ENCODE measurements at places on chromosomes 4 and X.
A peak's percentile ranks its signal among the peaks of the same experiment; 100 is the strongest.

- DNase-seq, result no peak
Measured at GRCh38 chr4:149708513-149709130, 107.0 kb downstream of the IQCM start.

- DNase-seq, result peak; percentile 95
Measured at GRCh38 chr4:5710961-5711478, at the start of gene EVC. TSS of gene EVC (plus strand) at chr4:5711201. CDS start at chr4:5711381, 180 bp downstream.

- no peak for DNase-seq
Measured at GRCh38 chr4:180219080-180219479, 2024.1 kb upstream of the TENM3 start.

DNA sequence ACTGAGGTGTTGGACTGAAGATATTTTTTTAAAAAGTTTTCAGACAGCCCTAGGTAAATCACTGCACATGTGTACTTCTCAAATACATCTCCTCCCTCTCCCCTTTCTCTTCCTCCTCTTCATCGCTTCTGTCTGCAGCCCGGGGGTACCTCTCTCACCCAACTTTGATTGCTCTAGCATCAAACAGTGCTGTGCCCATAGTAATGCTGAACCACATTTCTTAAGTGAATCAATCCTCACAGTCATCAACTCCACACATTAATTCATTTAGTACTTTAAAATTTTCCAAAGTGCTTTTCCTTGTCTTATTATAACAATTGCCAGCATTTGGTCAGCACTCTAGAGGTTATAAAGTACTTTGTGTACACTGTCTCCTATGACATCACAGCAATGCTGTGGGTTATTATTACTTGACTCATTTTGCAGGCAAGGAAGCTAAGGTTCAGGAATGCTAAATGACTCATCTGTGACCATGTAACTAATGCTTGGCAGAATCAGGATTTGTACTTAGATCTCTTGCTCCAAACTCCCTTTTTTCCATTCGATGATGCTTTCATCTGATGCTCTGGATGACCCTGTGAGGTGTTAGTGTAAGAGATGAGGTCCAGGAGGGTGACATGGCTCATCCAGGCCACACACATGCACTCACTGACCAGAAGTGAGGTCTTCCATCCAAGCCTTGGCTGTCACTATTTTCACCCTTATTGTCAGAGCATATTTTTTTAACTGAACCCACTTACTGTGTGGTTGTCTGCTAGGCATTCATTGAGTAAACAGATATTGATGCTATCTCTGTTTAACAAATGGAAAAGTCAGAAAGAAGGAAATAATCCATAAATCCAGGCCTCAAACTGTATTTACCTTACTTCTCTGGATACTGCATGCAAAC lies 58.8 kb downstream of the RHOH start:
- no peak for DNase-seq

DNA sequence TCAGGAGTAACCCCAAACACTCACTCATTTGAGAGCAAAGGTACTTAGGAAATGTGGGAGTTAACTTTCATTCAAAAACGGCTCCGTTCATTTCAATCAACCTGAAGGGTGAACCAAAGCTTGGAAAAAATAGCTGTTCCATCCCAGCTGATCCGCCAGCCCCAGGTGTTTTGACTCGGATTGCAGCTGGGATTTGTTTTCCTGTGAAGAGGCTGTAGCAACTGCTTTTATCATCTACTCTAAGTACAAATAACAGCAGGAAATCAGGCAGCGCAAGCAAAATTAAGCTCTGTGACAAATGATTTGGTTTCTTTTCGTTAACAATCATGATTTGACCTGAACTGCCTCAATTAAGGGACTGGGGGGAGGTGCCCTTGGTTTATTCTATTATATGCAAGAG lies 154.7 kb downstream of the BEND2 start:
- no peak for DNase-seq

DNA sequence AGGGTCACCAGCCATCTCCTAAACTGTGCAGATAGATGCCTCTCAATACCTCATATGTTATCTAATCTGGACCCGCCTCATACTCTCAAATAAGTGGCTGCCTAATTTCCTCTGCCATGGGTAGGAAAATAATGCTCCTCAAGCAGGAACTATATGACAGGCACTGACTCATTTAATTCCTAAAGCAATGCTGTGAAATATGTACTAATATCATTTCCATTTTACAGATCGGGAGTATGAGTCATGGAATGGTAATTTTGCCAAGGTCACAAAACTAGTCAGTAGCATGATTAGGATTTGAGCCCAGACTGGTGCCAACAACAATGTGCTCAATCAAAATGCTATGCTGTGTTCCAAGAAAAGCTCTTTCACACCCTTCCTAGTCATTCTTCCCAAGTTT lies 3.0 kb upstream of the NXT2 start:
- DNase-seq, result no peak

DNA sequence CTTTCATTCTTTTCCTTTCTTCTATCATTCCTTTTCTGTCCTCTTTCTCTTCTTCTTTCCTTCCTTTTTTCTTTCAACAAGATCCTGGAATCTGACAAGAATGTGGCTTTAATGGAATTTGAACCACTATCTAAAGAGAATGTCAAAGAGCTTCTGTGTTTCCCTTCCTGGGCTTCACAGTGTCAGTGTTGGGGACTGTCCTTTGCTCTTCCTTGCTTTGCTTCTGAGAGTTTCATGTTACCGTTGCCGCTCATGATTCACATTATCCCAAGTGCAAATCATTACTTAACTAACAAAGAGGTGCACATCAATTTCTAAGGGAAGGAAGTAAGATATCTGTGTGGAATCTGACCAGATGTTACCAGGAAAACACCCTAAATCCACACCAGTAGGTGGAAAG lies 90.5 kb upstream of the DDIT4L start:
- DNase-seq, result no peak

- no peak for DNase-seq
Measured at GRCh38 chr4:142566777-142567176, 279.3 kb downstream of the INPP4B start.

DNA sequence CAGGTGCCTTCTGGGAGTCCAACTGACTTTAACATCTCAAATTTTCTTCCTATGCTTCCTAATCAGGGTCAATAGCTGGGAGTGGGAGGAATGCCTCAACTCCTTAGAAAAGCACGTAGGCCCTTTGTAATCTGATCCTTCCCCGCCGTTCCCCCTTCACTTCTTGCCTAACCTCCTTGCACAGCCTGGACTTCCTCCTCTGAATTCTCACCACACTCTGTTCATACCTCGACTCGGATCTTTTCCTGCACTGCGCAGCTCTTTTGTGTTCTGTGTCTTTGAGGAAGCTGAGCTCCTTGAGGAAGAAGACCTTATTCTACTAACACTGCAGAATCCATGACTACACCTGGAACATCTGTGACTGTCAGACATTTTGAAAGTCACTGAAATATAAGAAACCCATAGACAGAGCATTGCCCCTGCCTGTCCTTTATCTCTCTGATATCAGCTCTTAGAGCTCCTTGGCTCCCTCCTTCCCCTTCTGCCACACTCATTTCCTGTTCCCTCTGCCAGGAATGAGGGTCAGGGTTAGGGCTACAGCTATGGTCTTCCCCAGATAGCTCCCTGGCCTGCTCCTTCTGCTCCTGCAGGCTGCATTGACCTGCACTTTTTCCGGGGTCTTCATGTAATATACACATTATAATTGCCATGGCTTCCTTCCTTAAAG lies 140.2 kb upstream of the LDB2 start:
- DNase-seq, result no peak

GRCh38 chrX:2627272-2627867 lies 63.7 kb upstream of the CD99 start:
- DNase-seq, result peak; percentile 68

- no peak for DNase-seq
Measured at GRCh38 chrX:43581888-43582539, 74.1 kb upstream of the MAOA start.

DNA sequence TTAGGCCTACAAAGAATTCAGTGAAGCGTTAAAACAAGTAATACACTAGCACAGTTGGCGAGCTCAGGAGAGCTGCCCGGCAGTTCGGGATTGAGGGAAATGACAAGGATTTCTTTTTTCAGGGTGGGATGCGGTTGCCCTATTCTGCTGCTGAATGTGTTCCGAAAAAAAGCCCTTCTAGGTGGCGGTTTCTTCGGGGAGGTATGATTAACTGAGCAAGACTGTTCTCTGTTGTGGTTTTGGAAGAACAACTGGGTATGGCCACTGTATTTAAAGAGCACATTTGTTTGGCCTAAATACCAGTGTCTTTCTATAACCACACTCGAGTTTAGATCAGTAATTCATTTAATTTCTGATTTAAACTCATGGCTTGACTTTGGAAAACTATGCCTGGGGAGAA lies 459.7 kb upstream of the FAT1 start:
- no peak for DNase-seq

DNA sequence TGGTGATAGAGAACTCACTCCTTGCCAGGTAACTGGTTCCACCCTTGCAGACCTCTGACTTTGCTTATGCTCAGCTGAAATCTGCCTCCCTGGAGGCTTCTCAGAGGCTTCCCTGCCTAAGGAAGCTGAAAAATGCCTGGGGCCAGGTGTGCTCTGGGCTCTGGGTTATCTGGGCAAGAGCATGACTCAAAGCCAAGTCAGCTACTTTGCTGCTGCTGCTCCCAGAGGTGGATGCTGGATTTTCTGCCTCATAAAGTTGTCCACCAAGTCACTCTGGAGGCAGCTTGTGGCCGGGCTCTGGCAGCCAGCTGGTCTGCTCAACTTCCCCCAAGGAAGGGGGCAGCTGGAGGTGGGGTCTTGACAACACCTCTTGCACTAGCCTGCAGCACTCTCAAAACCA lies 132.7 kb downstream of the PJA1 start:
- DNase-seq, result no peak

GRCh38 chr4:164368894-164369293 lies 385.0 kb upstream of the SMIM31 start:
- DNase-seq, result no peak

DNA sequence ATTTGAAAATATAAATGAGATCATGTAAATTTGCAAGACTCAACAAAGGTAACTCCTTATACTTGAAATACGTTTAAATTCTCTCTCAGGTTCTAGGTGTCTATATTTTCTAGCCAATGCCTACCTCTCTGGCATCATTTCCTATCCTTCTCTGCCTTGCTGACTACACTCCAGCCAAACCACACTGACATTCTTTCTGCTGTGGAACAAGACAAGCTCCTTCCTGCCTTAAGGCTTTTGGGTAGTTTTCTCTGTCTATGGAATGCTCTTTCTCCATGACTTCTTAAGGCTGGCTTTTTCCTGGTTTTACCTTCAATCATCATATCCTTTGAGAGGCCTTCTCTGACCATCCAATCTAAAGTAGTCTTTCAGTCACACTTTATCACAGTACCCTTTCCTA lies 201.0 kb downstream of the SPRY1 start:
- no peak for DNase-seq

GRCh38 chrX:81120936-81121371 lies 80.8 kb downstream of the HMGN5 start:
- peak; percentile 55 for DNase-seq

- DNase-seq, result no peak
Measured at GRCh38 chrX:39616098-39616729, 481.5 kb downstream of the BCOR start.

GRCh38 chrX:154058214-154058997 lies 38.7 kb upstream of the IRAK1 start:
- DNase-seq, result no peak

DNA sequence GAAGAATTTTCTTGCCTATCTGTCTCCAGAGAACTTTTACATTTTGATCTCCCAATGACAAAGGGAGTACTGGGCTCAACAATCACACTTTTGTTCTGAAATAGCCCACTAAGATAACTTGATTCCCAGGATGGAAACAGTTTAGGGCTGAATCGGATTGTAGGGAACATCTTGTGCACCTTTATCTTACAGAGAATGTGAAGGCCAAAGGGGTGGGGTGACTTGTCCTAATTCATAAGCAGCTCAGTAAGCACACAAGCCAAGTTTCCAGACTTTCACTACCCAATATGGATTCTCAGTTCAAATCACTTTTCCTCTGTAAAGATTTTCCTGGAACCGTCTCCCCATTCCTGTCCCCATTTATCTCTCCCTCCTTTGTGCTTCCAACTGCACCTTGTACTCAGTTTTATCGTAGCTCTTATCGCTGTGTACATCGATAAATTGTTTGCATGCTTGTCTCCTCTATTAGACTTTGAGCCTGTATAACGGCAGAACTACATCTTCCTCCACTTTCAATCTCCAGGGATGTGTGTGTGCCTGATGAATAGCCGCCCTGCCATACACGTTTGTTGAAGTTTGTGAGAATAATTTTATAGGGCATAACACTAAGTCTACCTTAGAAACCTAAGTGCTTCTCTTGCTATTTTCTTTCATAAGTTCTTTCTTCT lies 77.4 kb downstream of the MBNL3 start:
- no peak for DNase-seq

DNA sequence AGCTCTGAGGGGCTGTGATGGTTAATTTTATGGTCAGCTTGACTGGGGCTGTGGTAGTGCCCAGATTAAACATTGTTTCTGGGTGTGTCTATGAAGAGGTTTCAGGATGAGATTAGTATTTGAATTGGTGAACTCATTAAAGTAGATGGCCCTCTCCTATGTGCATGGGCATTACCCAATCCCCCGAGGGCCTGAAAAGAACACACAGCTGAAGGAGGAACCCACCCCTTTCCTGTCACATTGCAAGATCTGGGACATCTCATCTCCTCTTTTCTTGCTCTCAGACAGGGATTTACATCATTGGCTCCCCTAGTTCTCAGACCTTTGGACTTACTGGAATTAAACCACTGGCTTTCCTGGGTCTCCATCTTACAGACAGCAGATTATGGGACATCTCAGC lies 29.4 kb upstream of the NDP start:
- no peak for DNase-seq

GRCh38 chr4:131649227-131649626 lies 1499.9 kb upstream of the PCDH10 start:
- no peak for DNase-seq

- DNase-seq, result no peak
Measured at GRCh38 chr4:82467471-82467870, 37.1 kb downstream of the ENOPH1 start.

DNA sequence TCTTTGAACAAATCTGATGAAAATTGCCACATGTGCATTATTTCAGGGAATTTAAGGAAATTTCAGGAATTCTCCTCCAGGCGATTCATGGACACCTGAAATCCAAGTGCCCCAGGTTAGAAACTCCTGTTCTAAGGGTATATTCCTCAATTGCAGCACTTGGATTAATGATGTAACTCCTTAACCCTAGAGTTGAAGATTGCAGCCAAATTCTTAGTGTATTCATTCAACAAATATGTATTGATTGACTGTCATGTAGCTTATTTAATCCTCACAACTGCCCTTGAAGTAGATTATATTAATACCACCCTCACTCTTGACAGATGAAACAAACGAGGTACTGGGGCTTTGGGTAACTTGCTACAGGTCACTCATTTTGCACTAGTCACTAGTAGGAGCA lies 11.3 kb downstream of the CETN2 start:
- DNase-seq, result no peak

Measured in WERI-Rb-1 (cell line).